NCI-H2081 treated with DMSO at 0.1 percent for 48 hours (cell line): ENCODE measurements at places on chromosomes 3 and 15.
A peak's percentile ranks its signal among the peaks of the same experiment; 100 is the strongest.

GRCh38 chr3:42264399-42265058, 1.5 kb downstream of the CCK start:
- DNase-seq: no peak

- no peak for DNase-seq
Measured at GRCh38 chr3:156602424-156602823, 47.5 kb upstream of the SSR3 start.

- peak; percentile 59 for DNase-seq
Measured at GRCh38 chr3:141940194-141940776, 63.8 kb downstream of the ATP1B3 start.

DNA sequence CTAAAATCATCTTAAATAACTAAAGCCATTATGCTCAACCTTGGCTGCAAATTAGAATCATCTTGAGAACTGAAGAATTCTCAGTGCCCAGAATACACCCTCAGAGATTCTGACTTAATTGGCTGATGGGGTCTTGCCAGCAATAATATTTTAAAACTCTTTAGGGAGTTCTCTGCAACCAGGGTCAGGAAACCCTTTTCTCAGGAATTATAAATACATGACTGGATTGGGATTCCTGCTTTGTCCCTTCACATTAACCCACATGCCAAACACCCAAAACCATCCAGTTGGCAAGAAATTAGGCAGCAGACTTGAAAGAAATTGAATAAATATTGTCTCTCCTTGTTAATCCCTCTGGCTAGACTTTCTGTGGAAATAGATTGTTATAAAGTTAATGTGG, 482.3 kb upstream of the NECTIN3 start:
- DNase-seq: no peak

DNA sequence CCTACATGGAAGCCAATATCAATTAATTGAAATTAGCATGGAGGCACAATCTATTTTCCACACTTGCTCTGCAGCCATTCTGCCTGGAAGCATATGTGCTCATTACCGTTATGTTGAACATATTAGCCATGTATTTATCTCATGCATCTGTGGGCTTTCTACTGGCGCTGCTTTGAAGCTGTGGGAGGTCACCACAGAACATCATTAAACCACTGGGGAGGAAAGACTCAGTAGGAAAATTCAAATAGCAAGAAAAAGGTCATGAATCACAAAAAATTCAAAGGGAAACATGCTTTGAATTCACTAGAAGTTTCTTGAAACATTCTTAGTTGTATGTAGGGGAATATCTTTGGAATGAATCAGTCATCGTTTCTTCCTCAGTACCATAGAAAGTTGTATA, 652.5 kb downstream of the EDEM1 start:
- DNase-seq: no peak

GRCh38 chr3:183158551-183159006, 4.0 kb downstream of the LAMP3 start:
- DNase-seq: no peak

DNA sequence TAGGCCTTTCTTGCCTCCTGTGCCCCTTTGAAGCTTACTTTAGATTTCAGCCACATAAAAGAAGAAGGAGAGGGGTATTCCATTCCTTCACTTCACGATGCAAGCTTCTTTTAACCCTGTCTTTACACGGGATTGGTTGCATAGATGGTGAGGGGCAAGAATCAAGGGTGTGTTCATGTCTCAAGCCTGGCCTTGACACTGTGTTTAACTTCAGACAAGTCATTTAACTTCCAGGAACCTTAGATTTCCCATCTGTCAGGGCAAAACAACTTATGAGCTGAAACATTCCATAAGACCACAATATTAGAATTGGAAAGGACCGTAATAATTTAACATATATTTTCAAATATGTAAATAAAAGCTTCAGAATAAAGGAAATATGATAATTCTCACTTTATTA, 344.5 kb downstream of the MFSD1 start:
- no peak for DNase-seq

DNA sequence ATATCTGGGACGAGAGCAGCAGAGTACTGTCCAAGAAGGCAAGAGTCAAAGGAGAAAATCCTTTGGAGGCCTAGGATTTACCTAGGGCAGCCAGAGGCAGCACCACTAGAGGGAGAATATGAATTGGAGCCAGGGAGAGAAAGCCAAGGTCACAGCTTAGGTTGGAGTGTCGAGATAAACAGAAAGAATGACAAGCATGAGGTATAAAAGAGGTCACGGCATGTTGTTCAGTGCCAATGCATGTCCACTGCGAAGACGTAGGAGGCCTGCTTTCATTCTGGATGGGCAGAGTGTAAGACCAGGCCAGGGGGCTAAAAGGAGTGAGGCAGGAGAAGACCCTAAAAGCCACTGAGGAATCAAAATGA, 47.2 kb downstream of the THBS1 start:
- DNase-seq: no peak

GRCh38 chr3:29440413-29441305, 159.8 kb downstream of the RBMS3 start:
- no peak for DNase-seq

DNA sequence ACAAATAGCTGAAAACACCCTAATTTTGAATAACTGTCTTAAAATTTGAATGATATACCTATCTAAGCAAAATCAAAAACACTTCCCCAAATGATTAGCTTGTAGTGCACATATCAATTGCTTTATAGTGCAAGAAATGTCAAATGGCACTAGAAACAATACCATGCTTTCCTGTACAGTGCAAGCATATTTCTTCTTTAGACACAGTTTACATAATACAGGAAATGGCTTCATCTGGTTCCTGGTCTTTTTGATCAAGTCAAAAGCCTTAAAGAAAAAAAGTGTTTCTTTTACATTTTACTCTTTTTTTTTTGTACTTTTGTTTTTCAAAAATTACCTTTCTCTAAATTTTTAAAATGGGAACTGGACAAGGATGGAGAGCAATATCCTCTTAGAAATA, 352.1 kb downstream of the MECOM start:
- DNase-seq: no peak

GRCh38 chr3:149377408-149378364, at the start of gene TM4SF1:
Gene TM4SF1 (minus strand): TSS chr3:149377649. CDS start chr3:149377547, 102 bp downstream.
- peak; percentile 84 for DNase-seq

DNA sequence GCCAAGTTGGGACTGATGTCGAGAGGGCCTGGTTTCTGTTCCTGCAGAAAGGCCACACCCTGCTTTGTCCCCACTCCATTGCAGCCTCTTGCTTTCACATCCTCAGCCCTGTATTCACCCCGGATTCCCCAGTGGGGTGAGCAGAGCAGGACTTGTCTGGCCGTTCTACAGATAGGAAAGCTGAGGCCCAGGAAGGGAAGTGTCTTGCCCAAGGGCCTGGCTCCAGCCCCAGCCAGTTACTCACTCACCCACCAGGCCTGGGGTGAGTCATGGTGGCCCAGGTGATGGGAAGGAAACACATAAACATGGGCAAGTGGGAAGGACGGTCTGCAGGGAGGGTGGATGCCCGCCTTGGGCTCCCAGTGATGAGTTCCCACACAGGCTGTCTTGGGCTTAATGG, 6.1 kb upstream of the DUSP7 start:
- DNase-seq: no peak

GRCh38 chr3:85254738-85255137, 295.9 kb downstream of the CADM2 start:
- DNase-seq: no peak

DNA sequence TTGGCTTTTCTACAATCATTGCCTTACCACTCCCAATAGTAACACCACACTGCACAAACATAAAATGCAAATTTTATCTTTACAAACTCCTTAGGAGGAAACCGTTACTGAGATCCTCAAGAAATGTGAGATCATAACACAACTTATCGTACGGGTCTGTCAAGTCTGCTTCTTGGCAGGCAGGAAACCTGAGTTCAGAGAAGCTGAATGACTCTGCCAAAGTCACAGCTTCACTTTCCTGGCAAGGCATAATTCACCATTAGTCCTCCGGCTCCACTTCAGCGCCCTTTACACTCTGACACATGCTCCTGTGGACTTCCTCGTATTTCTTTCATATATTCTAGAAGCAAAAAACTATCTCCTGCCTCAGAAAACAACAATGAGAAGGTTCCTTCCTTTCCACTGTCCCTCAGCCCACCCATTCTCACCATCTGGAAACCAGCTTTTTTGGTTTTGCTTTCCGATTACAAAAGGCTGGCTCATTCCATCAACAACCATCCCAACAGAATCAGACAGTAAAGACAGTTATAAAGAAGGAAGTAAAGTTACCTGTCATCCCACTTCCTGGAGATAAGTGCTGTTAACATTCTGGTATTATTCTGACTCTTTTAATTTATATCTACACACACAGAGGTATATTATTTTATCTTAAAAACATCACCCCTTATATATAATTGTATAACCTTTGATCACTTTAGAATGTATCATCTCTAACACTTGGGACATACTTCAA, 223.4 kb downstream of the STT3B start:
- no peak for DNase-seq

GRCh38 chr3:81735334-81735733, 26.1 kb downstream of the GBE1 start:
- no peak for DNase-seq

GRCh38 chr3:25419251-25419650, 8.8 kb upstream of the RARB start:
- no peak for DNase-seq

- no peak for DNase-seq
Measured at GRCh38 chr3:39149059-39149455, 4.3 kb downstream of the CSRNP1 start.

DNA sequence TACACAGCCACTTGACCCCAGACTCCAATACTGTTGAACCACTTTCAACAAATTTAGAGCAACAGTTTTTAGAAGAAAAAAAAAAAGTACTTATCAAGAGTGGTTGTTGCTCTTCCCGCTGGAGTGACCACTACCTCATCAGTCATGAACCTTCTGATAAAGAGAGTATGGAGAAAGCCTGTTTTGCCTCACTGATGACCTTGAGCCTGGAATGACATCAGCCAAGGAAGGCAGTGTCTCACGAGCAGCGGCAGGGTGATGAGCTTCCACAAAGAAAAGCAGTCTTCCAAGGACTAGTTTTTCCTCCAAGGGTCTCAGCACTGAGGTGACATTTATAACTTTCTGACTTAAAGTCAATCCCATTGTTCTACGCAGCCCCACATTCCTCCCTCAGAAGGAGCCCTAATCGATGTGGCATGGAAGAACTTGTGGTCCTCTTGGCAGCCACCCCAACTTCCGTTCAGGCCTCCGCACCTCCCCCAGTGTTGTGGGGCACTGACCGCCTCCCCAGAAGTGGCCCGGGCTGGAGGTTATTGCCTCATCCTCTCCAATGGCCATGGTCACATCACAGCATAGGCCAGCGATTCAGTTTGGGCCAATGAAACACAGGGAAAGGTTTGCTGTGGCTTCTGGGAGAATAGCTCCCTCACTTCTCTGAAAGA, 1.8 kb upstream of the CYP11A1 start:
- no peak for DNase-seq

DNA sequence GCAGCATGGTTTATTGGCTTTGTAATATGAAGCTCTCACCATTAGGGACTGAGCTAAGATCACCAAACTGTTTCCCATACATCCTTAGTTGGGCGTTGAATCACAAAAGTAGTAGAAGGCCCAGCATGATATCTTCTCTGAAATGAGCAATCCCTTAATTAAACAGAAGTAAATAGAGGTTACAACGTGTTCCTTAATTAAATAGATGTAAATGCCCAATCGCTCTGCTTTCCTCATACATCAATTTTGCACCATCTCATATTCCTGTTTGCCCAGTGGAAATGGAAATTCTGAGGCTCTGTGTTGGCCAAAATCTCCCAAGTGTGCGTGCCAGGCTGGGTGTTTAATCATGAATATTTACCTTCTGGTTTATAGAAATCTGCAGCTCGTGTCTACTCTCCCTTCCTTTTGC, 107.4 kb upstream of the FOXB1 start:
- DNase-seq: peak; percentile 38

GRCh38 chr15:79439236-79439635, 7.1 kb downstream of the MINAR1 start:
- DNase-seq: no peak

DNA sequence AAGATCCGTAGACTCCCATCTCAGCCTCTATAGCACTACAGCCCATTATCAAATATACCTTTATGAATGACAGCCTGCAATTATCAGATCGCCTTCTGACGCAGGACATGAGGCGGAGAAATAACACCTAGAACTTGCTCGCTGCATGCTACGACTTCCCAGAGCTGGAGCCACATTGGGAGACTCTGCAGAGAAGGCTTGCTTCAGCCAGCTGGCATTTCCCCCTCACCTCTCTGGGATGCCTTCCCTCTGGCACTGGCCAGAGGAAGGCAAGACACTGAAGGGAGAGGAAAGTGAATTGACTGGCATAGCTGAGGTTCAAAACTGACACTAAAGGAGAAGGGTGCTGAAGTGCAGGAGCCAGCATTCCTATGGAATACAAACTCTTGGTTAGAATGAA, 131.7 kb downstream of the GABRB3 start:
- DNase-seq: no peak

DNA sequence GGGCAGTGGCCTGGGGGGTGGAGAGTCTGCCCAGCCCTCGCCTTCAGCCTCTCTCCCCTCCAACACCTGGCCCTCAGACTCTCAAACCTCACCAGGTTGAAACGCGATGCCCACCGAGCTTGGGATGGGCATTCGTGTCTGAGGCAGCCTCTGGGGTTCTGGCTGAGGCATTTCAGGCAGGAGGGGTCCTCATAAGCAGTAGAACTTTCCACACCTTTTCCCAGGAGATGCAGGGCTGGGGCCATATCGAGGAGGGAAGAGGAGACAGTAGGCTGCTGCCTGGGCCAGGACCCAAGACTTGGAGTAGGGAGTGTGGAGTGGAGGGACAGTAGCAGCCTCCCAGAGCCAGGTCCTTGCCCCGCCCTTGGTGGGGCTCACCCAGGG, 24.6 kb downstream of the ACAA1 start:
- no peak for DNase-seq

DNA sequence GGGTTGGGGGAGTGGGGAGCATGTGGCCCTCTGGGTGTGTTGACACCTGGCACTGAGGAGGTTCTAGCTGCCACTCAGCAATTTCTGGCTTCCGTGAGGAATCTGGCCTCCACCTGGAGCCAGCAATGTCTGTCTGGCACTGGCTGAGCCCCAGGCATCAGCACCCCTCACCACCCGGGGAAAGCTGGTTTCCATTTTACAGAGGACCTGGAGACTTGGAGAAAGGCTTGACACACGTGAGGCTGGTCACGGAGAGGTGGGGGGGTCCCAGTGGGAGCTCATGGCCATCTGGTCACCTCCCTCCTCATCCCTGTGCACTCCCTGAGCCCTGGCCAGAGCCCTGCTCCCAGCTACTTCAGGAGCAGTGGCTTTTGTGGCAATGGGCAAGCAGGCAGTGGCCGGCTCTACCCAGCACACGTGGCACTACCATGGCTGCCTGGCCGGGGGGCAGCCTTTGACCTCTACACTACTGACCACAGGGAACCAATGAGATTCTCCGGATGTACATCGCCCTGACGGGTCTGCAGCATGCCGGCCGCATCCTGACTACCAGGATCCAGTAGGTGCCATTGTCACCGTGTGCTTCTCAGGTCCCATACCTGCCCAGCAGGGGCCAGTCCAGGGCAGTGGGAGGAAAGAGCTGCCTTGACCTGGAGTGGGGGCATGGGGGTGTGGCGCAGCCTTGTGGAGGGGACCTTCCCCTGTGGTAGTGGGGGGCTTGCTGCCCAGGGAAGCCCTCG, 28.5 kb downstream of the ACAD9 start:
- no peak for DNase-seq
